ENCODE measurements at places on chromosomes 2 and 18. TPM values are rescaled to one million over a fixed set of nuclear protein-coding genes. Genes with fewer than 3 reads are reported as not detected.
A peak's percentile ranks its signal among the peaks of the same experiment; 100 is the strongest.

- no peak for DNase-seq
Measured at GRCh38 chr2:42309366-42309765, 51.7 kb downstream of the COX7A2L start.

Gene SIX3
- not detected for total RNA-seq

Gene LRRTM4
- not detected for total RNA-seq

Gene CCDC74B
- total RNA-seq: 7.2 TPM

DNA sequence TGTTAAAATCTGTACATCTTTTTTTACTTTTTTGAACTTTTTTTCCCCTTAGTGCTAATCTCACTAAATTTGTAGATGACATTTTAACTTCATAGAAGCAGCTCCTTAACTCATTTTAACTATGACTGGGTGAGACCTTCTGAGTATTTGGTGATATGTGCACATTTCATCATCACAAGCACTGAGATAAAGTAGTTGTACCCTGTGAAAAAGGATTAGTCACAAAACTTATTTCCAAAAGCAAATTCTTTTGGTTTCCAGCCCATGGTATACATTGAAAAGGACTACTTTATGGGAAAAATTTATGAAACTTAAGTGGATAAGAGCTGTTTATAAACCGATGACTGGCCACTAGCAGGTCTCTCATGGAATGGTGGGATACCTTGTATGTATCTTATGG lies 581.5 kb downstream of the PLCL1 start:
- DNase-seq: no peak

Gene TRIM54
- total RNA-seq: 0.17 TPM

DNA sequence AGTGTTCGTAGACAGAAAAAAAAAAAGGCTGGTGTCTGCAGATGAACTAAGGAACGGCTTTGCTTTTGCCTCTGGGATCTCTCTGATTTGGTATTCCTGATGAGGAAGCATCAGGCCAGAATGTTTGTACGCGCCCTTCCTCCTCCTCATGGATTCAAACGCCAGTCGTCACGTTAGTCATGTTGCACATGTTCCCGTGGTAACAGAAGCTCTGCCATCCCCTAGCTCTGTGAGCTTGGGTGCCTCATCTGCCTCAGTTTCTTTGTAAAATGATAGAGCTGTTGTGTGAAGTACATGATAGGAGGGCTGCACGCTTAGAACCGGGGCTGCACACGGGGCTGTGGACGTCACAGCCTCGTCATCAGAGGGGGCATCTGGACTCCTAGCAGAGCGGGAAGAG lies 47.0 kb downstream of the TSHZ1 start:
- no peak for DNase-seq

- DNase-seq: no peak
Measured at GRCh38 chr2:224799691-224800090, 83.5 kb upstream of the CCDC195 start.

GRCh38 chr18:77035380-77036187 lies 97.0 kb downstream of the MBP start:
- DNase-seq: no peak

GRCh38 chr2:100544911-100545596 lies 17.7 kb upstream of the PDCL3 start:
- no peak for DNase-seq

DNA sequence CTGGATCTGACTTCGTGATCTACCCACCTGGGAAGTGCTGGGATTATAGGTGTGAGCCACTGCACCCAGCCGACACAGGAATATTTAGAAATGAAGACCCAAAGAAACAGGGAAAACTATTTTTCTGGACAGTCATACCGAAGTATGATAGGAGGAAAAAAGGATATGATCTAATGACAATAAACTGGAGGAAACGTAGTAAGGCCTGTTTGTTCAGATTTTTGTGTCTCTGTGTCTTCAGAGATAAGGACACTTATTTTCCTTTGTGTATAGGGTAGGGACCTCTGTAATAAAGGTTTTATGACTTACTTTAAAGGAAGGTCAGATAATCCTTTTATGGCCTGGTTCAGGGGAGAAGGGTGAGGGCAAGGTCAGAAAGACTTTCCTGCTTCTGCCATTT lies 55.9 kb downstream of the GTF2A1L start:
- DNase-seq: no peak

- no peak for DNase-seq
Measured at GRCh38 chr18:3648200-3648599, 198.2 kb downstream of the TGIF1 start.

DNA sequence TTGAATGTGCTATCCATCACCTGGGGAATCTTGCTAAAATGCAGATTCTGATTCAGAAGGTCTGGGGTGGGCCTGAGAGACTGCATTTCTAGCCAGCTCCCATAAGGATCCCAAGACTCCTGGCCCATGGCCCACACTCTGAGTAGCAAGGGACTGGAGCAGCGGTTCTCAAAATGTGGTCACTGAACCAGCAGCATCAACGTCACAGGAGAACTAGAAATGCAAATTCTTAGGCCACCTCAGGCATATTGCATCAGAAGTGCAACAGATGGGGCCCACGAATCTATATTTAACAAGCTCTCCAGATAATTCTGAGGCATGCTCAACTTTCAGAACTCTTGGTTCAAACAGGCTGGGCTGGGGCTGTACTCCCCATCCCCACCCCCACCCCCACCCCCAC lies 74.6 kb downstream of the DHRS9 start:
- no peak for DNase-seq

DNA sequence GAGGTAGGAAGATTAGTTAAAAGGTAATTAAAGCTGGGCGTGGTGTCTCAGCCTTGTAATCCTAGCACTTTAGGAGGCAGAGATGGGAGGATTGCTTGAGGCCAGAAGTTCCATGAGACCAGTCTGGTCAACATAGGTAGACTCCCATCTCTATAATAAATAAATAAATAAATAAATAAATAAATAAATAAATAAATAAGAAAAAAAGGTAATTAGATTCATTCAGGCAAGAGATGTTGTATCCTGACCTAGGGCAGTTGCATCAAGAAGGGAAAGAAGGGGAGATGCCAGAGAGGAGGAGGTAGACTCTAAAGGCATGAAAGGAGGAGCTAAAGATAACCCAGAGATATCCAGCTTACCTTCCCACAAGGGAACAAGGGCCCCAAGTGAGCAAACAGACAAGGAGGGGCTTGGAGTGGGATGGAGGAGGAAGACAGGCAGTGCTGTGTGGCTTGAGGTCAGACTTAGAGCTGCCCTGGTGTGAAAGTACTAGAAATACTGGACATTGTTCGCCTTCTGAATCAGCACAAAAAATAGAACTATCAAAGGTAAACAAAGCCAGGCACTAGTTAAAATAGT lies 7.4 kb upstream of the RAB1A start:
- no peak for DNase-seq

DNA sequence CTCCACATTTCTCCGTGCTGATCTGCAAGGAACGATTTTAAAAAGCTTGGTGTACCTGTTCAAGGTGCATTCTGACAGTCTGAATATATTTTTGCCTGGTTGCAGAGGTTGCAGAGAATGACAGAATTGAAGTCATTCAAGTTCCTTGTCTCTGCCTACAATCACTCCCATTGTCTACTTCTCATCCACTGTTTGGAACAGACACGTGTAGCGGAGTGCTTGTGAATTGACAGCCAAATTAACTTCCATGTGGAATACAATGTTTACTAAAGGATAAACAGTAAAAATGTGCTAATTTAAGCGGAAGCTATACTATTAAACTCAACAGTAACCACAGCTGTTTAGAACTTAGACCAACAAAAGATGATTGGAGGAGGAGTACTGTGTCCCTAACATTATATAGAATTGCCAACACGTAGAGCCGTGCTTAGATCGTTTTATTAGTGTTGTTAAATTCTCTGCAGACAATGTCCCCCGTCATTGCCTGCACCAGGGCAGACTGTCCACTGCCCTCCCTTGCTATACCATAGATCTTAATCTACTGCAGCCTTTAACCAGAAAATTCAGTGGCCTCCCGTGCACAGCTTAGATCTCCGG lies 87.3 kb upstream of the ZCCHC2 start:
- no peak for DNase-seq

Gene AKAIN1
- not detected for total RNA-seq

- DNase-seq: no peak
Measured at GRCh38 chr18:60639836-60640235, 267.3 kb upstream of the MC4R start.

Gene SULT1C4
- total RNA-seq: 47.7 TPM

Gene MOB1A
- total RNA-seq: 189 TPM

GRCh38 chr2:16169381-16169960 lies 229.1 kb downstream of the MYCN start:
- no peak for DNase-seq

Gene UGT1A3
- total RNA-seq: 4.1 TPM

Gene VRK2
- 33.6 TPM for total RNA-seq

DNA sequence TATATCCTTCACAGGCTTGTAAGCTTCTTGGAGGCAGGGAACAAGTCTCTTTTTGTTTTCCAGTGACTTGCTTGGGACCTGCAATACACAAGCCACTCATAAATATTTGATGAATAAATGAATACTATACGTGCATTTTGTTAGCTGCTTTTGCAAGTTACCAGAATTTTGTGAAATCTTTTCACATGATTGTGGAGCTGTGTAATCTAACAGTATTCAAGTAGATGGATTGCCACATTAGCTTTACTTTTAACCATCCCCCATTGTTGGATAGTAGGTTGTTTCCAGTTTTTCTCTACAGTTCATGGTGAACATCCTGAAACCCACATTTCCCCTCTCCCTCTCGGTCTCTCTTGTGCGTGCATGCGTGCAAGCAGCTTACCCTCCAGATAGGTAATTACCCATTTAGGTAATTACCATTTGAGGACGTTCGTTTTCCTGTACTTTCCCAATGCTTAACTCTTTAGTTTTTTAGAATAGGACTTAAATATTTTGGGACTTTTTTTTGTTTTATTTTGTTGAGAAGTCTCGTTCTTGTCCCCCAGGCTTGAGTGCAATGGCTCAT lies 12.5 kb downstream of the ZNF407 start:
- DNase-seq: no peak

Gene BOLL
- total RNA-seq: not detected

Gene CDH7
- not detected for total RNA-seq

- peak; percentile 58 for DNase-seq
Measured at GRCh38 chr2:196331143-196331542, 159.8 kb upstream of the STK17B start.

GRCh38 chr2:127697482-127698180 lies 3.7 kb upstream of the SFT2D3 start:
- no peak for DNase-seq

GRCh38 chr2:195961873-195962272 lies 106.8 kb downstream of the DNAH7 start:
- DNase-seq: no peak

DNA sequence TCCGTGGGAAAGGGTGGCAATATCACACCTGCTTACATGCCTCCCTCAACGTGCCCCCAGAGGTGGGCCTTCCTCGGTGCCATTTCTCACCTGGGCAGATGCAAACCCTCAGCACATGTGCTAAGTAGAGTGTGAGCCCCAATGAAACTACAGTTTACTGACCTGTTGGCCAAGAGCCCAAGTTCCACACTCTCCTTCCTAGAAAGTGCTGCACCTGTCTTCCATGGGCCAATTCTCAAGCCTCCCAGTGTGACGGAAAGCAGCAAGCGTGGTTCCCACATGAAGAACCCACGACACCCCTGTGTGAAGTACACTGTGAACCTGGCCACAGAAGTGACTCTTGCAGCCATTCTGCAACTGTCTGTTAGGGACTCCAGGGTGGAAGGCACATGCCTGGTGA lies 73.7 kb downstream of the UXS1 start:
- no peak for DNase-seq

GRCh38 chr18:68445668-68446426 lies 269.1 kb downstream of the TMX3 start:
- DNase-seq: no peak

- DNase-seq: no peak
Measured at GRCh38 chr2:191019376-191019775, 5.4 kb upstream of the STAT1 start.

- no peak for DNase-seq
Measured at GRCh38 chr18:43125471-43125870, 10.0 kb upstream of the RIT2 start.

DNA sequence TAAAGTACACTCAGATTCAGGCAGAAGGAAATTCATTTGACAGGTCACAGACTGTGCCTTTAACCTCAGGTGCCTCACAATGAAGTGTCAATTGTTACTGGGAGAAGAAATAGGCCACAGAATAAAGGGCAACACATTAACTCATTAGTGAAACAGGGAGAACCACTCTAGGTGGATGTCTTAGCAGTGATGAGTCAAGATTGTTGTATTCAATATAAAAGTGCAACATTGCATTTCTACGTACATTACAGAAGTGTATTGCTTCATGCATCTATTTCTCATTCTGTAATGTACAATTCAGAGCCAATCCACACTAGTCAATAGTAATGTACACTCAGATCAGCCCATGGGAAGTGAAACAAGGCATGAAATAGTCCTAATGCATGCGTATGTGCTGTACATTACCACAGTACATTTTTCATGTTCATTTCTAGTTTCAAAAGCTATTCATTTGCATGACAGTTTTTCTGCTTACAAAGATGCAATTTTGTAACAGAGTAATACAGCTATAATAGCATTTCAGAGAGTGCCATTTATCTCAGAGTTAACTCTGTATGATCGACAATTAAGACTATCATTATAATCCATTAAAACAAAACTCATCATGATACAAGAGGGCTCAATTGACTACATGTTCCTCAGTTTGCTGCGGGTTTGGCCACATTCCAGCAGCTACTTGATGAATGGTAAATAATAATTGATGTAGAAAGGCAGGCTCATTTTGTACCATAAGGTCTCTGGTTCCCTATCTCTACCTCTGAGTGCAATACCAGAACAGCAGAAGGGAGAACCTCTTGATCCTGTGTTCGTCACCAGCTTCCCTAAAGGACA lies 12.2 kb upstream of the ARL5A start:
- no peak for DNase-seq

GRCh38 chr2:107595285-107595684 lies 231.4 kb upstream of the RGPD4 start:
- DNase-seq: no peak

DNA sequence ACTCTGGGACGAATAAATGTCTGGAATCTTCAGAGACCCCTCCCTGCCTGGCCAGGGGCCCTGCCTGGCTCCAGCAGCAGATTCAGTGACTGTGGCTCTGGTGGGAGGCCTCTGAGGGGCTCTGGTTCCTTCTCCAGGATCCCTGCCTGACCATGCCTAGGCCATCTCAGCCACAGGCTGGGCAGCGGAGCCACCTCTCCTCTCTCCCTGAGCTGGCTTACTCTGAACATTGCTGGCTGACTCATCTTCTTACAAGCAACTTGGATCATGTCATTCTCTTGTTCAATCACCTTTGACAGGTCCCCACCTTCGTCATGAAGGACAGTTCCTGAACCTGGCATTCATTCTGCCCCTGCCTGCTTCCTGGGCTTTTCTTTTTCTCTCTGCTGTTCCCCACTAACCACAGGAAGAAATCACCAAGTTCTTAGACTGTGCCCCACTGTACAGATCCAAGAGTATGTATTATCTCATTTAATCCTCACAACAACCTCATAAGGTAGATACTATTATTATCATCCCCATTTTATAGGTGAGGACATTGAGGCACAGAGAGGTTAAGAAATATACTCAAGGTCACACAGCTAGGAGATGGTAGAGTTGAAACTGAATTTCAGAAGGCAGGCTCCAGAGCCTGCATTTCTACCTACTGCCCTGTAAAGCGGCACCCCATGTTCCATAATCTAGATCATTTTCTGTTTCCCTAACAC lies 155.5 kb upstream of the SMAD2 start:
- DNase-seq: peak; percentile 21

Gene CNGA3
- total RNA-seq: not detected

- DNase-seq: no peak
Measured at GRCh38 chr2:71607151-71607889, 154.0 kb downstream of the DYSF start.

Data from renal cortical epithelial cell (primary cell).